ENCODE measurements at places on chromosomes 3 and 15. TPM values are rescaled to one million over a fixed set of nuclear protein-coding genes. Genes with fewer than 3 reads are reported as not detected.

GRCh38 chr3:69568458-69568857 is 170.8 kb upstream of the MITF start:
- DNase-seq, result no peak

DNA sequence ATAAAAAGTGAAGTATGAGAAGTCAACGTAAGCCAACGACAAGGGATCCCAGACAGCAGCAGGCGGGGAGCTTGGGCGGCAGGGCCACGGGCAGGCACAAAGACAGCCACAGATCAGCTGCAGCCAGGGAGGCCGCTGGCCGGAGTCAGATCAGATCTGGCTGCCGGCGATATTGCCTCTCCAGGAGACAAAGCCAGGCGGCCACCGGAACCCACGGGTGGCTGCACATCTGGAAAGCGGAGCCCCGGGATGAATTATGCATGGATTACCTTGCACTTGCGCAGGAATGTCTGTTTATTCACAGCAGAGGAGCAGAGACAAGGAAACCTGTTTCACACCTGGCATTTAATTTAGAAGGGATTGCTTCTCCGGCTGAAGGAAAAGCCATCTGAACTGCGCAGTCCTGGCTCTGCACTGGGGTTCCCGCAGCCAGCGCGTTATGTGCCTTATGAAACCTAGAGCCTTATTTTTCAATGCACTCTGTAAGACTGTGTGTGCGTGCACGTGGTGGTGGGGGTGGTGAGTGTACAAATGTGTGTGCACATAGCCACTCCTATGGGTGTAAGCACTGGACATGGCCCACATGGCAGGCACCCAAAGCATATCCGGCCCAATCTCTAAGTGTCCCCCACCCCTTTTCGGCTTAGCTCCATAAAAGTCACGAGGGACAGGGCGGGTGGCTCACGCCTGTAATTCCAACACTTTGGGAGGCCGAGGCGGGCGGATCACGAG is 427.8 kb upstream of the MCTP2 start:
- no peak for DNase-seq

DNA sequence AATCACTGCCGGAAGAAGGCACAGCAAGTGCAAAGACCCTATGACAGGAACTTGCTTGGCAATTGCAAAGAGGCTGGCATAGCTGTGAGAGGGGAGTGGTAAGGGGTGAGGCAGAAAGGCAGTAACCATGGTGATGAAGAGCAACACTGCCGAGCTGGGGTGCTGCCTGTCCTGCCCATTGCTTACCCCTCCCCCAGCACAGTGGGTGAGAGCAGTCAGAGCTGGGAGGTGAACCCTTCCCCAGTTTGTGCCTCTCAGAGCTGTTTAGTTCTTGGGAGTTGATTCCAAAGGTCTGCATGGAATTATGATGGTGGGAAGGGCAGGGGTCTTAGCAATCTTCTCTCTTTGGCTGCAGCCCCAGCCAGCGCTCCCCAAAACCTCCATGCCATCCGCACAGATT is 8.8 kb downstream of the TYRO3 start:
- no peak for DNase-seq

DNA sequence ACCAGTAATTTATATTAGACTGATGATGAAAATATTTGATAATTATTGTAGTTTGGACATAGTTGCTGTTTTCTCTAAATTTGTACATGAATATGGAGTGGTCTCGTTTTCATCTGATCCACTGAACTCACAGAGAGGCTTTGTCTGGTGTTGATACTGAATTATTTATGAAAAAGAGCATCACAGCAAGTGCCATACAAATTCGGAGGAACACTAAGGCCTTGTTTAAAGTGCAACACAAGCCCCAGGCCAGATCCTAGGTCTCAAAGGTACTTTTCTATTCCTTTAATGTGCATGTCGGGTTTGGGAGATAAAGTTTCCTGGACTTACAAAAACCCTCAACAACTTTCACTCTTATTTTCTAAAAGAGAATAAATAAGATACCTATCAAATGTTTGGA is 796.8 kb upstream of the EPHA6 start:
- no peak for DNase-seq

DNA sequence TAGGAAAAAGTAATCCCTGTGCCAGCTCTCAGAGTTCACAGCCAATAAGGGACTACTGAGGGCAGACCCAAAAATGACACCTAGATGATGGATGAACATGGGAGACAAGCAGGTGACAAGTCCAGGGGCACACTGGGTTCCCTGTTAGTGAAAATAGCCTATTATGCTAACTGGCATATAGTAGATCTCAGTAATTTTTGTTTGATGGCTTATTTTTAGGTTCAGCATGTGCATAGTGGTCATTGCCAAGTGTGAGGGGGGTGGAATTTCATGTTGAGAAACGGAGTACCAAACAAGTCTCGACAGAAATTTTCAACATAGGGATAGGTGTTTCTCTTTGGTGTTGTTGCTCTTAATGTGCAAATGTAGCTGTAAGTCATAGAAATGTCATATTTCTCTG is 6.4 kb upstream of the ITGB5 start:
- DNase-seq, result no peak

GRCh38 chr3:108183181-108183580 is 39.0 kb downstream of the IFT57 start:
- DNase-seq, result no peak

- DNase-seq, result no peak
Measured at GRCh38 chr3:113673593-113673992, 22.8 kb downstream of the USF3 start.

GRCh38 chr3:3191675-3192285 is 12.3 kb upstream of the CRBN start:
- peak; percentile 21 for DNase-seq

GRCh38 chr3:189160519-189161309 is 11.1 kb upstream of the TPRG1 start:
- DNase-seq, result no peak

- no peak for DNase-seq
Measured at GRCh38 chr3:123037015-123037375, 9.4 kb upstream of the SEMA5B start.

GRCh38 chr3:111712294-111713167 is 117.4 kb upstream of the ZBED2 start:
- DNase-seq, result no peak

GRCh38 chr3:52177701-52178042 is 20.3 kb upstream of the ALAS1 start:
- peak; percentile 60 for DNase-seq

DNA sequence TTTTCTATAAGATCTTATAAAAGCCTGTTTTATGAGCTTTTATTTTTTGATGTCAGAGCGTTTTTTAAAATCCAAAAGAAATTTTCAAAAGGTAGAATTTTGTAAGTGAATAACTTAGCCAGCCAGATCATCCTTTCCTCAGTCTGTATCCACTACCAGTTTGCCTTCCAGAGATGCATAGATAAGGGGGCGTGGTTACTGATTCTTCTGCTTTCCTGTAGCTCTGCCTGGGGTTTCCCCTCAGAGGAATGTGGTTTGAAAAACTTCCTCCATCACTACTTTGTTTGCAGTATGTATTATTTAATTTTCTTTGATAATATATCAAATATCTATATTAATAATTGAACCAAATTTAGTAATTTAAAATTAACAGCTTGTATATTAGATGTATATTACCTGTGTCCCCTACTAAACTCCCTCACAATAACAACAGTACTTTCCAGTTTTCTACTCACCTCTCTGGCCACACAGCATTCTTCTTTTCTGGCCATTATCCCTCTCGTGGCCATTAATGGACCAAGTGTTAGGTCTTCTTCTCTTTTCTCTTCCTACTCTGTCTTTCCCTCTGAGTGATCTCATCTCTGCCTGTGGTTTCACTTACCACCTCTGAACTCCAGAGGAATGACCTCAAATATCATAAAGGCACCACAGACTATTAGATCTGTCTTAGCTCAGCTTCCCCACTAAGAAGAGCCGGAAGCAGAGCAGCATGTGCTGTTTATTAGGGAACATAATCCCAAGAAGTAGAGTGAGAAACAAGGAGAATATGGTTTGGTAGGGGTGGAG is 239.7 kb downstream of the UBE2E2 start:
- DNase-seq, result no peak

DNA sequence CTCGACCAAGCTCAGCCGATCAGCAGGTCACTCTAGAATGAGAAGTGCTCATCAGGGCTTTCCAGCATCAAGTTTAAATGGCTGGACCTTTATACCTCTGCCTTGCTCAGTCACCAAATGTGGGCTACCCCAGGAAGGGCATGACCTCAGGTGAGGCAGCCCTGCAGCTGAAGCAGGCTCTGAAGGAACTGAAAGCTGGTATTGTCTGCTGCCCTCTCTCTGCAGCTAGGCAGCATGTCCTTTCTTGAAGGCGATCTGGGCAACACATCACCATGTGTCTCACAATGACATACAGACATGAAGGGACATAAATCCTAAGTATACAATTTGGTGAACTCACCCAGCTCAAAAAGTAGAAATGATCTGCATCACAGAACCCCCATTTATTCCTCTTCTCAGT is 38.7 kb upstream of the ARID3B start:
- no peak for DNase-seq

DNA sequence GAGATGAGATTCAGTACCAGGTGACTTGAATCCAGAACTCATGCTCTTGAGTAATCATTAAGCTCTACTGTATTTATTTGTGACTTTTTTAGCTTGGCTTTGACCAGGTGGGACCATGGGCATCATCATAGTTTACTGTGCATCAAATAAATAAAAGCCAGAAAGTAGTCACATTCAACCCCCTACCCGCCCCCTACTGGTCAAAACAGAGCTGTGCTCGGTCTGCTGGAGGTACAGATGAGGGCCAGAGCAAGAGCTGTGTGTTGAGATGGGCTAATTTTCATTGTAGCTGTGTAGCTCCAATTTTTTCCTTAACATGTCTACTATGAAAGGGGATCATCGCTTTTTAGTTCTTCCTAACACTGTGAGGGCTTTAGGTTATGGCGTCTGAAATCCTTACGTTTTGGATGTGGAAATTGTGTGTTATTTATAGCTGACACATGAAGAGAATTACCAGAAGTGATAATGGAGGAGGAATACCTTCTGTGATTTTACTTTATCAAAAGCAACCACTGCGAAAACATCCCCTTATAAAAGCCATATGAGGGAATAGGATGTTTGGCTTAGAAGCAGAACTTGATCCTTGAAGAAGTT is 375.1 kb downstream of the PTPRG start:
- DNase-seq, result no peak

GRCh38 chr3:123410149-123410515 is 38.8 kb downstream of the ADCY5 start:
- no peak for DNase-seq

- DNase-seq, result no peak
Measured at GRCh38 chr3:56928379-56929068, 126.8 kb upstream of the ARHGEF3 start.

DNA sequence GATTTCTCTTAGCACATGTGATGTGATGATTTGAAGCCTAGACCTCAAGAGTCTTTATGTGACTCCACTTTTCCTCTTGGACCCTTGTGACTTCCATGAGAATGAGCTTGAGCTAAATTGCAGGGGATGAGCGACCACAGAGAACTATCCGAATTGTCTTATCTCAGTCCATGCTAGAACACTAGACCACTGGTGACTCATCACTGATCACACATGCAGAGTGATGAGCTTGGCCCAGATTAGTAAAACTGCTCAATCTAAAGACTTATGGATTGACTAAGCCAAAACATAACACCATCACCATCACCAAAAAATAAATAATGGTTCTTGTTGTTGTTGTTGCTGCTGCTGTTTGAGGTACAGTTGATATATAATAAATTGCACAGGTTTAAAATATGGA is 114.1 kb upstream of the CFAP20DC start:
- no peak for DNase-seq

DNA sequence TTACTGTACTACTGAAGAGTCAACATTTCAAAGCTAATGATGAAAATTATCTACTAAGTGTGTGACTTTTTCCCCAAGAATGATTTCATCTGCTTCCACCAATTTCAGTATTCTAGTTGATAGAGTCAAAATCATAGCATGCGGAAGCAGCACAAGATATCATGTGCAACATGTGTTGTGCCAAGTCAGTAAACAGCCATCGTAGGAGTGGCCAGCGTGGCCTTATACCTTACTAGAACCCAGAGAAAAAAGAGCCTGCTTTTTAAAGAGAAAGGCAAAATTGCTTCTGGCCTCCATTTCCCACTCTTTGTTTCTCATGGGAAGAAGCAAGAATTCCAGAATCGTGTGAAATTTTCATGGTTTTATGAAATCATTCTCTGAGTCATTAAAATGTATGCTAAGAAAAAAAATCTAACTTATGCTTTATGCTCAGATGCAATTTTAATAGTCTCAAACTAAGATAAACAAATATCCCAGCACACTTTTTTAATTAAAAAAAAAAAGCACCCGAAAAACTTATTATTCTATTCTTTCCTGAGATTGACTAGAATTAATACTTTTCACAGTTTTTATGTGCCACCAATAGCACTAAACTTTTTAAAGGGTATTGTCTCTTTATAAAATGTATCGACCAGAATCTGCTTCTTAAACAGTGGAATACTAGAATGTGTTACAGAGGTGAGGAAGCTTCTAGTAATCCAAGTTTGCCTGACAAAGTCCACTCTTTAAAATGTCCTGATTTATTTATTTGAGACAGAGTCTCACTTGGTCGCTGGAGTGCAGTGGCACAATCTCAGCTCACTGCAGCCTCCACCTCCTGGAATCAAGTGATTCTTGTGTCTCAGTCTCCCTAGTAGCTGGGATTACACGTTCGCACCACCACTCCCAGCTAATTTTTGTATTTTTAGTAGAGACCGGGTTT is 87.3 kb downstream of the MBNL1 start:
- no peak for DNase-seq

DNA sequence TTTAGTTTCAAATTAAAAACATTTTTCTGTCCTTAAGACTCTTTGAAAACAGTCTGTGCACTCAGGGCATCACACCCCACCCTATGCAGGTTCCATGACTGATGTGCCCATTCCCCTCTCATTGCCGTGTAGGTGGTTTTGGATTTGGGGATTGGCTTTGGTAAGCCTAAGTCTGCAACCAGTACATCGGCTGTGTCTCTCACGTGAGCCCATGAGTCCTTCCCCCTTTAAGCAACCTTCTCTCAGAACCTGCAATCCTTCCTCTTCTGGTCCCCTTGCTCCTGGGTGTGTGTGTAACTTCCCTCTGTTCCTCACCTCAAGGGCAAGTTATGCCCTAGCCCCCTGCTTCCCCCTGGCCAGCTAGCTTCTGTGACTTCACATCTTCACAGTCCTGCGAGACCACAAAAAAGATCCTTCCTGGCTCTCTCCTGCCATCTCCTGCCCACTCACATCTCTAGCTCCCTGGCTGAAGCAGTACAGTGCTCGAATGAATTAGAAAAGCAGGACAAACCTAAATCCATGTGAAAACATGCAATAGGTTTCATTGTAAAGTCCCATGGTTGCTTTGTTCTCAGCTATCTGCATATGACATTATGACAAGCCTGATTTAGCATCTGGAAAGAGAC is 126.7 kb downstream of the UACA start:
- DNase-seq, result peak; percentile 81

- peak; percentile 32 for DNase-seq
Measured at GRCh38 chr3:169085827-169086226, 577.7 kb downstream of the MECOM start.

The ERC2 gene
- 3.5 TPM for total RNA-seq

The RHCG gene
- not detected for total RNA-seq

The SCAMP5 gene
- 3.8 TPM for total RNA-seq

The GASK1A gene
- 16.1 TPM for total RNA-seq

The SNX22 gene
- 3.4 TPM for total RNA-seq

The SERPINI2 gene
- total RNA-seq, result 4.9 TPM

The KIF7 gene
- total RNA-seq, result 6.5 TPM
